ENCODE measurements at places on chromosomes 3 and 15.

GRCh38 chr15:100981086-100981485, 61.9 kb downstream of the LRRK1 start:
- DNase-seq = no peak

DNA sequence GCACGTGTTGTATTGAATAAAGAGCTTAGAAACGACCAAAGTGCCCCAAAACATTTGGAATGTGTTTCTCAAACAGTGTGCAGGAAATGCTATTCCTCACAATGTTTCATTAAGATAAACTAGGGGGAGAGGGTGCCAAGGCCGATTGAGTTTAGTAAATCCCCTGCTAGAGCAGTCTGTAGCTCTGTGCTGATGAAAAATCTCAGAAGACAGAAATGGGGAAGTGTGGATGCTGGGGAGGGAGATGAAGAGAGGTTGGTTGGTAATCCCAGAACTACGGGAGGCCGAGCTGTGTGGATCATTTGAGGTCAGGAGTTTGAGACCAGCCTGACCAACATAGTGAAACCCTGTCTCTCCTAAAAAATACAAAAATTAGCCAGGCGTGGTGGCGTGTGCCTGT, 121.2 kb downstream of the FOXB1 start:
- no peak for DNase-seq

GRCh38 chr15:70437882-70438451, 325.4 kb downstream of the UACA start:
- no peak for DNase-seq

DNA sequence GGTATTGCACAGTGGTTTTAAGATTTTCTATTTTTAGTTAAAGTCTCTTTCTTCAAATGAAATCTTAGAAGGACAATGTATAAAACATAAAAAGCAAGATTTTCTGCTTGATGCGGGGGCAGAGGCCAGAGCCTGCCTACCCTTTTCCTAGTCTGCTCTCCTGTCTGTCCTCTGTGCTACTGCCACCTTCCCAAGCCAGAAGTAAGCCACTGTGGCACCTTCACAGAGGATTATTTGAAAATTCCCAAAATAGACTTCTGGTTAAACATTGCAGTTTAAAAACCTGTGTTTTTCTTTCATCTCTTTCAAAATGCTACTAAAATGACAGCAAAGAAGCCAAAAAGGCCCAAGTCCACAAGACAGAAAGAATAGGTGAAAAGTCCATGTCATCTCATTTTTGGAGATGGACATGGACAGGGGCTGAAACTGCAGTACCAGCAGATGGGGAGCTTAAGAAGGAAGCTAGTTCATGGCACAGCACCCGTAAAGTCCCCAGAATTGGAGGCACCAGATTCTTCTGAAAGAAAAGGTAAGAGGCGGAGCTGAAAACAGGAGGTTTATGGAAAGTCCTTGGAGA, 37.0 kb downstream of the PAQR9 start:
- no peak for DNase-seq

DNA sequence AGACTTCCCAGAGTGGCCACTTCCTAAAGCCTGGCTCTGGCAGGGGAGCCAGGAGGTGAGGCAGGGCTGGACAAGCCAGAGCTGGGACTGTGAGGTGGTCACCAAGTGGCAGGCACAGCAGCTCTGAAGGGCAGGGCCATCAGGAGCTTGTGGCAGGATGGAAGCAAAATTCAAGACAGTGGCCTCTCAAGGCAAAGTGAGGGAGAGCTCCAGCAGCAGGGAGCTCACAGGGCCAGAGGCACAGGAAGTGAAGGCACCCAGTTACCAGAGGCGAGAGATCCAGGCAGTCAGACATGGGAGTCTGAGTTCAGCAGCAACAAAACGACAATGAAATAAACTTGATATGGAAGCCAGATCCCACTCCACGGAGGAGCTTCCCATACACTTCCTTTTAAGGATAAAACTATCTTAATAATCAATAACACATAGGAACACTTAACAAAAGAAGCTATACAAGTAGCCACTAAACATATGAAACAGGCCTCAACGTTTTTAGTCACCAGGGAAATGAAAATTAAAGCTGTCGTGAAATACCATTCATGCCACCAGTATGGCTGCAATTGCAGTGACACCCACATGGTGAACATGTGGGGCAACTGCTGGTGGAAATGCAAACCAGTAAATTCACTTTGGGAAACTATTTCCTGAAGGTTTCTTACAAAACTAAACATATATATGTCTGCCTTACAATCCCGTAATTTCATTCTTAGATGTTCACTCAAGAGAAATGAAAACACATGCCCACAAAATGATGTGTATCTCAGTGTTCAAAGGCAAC, 35.4 kb upstream of the TMEM158 start:
- DNase-seq = no peak

DNA sequence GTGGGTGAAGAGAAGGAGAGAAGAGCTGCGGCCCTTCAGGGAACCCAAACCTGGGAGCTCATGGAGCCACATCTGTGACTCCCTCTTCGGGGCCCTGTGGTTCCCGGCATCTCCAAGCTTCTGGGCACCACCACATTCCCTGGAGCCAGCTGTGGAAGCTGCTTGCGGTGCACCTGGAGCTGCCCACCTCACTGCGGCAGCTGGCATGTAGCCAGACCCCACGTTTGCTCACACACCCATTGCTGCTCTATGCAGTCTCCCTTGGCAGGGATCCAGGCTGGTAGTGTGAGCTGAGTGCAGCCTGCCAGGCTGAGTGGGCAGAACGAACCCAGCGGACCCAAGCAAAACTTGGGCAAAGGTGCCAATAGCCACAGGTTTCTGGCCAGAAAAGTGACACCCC, 16.8 kb upstream of the PLA2G4E start:
- DNase-seq = no peak

- no peak for DNase-seq
These were observed 31.0 kb downstream of the LOXL1 start for GRCh38 chr15:73957276-73957675.

- no peak for DNase-seq
These were observed 1037.0 kb upstream of the NR2F2 start for GRCh38 chr15:95293456-95294031.
